ENCODE measurements at places on chromosomes 5 and 9.

DNA sequence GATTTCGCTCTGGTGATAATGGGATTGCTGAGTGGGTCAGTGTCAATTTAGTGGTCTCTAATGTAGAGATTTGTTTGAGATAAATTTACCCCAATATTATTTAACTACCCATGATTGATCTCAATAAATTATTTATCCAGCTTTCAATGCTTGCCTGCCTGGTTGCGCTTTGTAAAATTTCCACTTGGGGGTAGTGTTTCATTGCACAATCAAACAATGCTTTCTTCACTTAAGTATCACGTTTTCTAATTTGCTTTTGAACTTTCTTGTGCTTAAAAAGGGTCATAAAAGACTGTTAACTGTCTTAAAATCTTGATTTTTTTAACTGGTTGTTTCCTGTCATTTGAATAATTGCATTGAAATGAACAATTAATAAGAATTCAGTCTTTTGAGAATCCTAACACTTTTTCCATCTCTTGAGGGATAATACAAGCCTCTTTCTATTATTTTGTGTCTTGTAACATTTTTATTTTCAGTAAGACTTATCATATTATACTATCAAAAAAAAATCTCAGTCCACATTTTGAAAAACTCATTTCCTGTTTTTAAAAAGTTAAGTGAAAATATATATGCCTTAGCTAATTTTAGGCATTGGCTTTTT, 18.7 kb downstream of the HSD17B4 start:
- DNase-seq: no peak
- no peaks in the 10 kb centered on the region for H3K4me1 ChIP-seq
- H3K36me3 ChIP-seq: peaks cover 11% of the 10 kb centered on the region
- no peaks in the 10 kb centered on the region for H3K27me3 ChIP-seq
- H3K4me3 ChIP-seq: no peak overlapping the region

- H3K4me1 ChIP-seq: peaks cover 26% of the 10 kb centered on the region
- peak; percentile 49 for DNase-seq
- no peaks in the 10 kb centered on the region for H3K27me3 ChIP-seq
- no peak overlapping the region for H3K4me3 ChIP-seq
Observed at GRCh38 chr5:160959804-160960203, 107.8 kb upstream of the ATP10B start.

DNA sequence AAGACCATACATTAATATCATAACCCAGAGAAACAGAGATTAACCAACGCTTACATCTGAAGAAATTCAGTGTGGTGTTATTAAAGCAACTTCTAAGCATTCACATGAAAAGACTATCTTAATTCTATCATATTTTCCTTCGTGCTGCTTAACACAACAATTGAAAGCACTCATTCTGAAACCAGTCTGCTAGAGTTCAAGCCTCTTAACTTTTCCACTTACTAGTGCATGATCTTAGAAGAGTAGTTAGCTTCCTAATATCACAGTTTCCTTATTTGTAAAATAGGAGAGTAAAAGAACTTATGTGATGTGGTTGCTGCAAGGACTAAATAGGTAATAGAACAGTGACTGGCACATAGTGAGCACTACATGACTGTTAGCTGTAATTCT, 379.3 kb downstream of the TRIM36 start:
- H3K27ac ChIP-seq: no peak overlapping the region
- H3K27me3 ChIP-seq: no peaks in the 10 kb centered on the region
- no peaks in the 10 kb centered on the region for H3K4me1 ChIP-seq
- DNase-seq: no peak
- no peak overlapping the region for H3K4me3 ChIP-seq

GRCh38 chr9:92764381-92764987, at the start of gene BICD2:
Gene BICD2, minus strand, starts transcription at chr9:92764833. Its CDS starts 89 bp downstream, at chr9:92764744.
- no peak for DNase-seq
- peaks cover 22% of the 10 kb centered on the region for H3K4me1 ChIP-seq
- H3K4me3 ChIP-seq: peak within 1 kb of the TSS; percentile 76
- H3K27ac ChIP-seq: peak within 1 kb of the TSS; percentile 97
- H3K27me3 ChIP-seq: no peaks in the 10 kb centered on the region

GRCh38 chr5:81418606-81419005, 24.7 kb upstream of the ACOT12 start:
- H3K4me1 ChIP-seq: no peaks in the 10 kb centered on the region
- no peak for DNase-seq
- H3K27me3 ChIP-seq: no peaks in the 10 kb centered on the region
- no peak overlapping the region for H3K27ac ChIP-seq
- H3K36me3 ChIP-seq: no peaks in the 10 kb centered on the region

- H3K36me3 ChIP-seq: peaks cover 23% of the 10 kb centered on the region
- H3K4me1 ChIP-seq: no peaks in the 10 kb centered on the region
- H3K4me3 ChIP-seq: no peak overlapping the region
- DNase-seq: no peak
- H3K27ac ChIP-seq: no peak overlapping the region
- H3K27me3 ChIP-seq: no peaks in the 10 kb centered on the region
Observed at GRCh38 chr5:177507596-177508220, 1.9 kb downstream of the DOK3 start.

GRCh38 chr5:83050723-83051340, 26.4 kb downstream of the TMEM167A start:
- H3K4me1 ChIP-seq: no peaks in the 10 kb centered on the region
- no peaks in the 10 kb centered on the region for H3K27me3 ChIP-seq
- H3K27ac ChIP-seq: no peak overlapping the region

DNA sequence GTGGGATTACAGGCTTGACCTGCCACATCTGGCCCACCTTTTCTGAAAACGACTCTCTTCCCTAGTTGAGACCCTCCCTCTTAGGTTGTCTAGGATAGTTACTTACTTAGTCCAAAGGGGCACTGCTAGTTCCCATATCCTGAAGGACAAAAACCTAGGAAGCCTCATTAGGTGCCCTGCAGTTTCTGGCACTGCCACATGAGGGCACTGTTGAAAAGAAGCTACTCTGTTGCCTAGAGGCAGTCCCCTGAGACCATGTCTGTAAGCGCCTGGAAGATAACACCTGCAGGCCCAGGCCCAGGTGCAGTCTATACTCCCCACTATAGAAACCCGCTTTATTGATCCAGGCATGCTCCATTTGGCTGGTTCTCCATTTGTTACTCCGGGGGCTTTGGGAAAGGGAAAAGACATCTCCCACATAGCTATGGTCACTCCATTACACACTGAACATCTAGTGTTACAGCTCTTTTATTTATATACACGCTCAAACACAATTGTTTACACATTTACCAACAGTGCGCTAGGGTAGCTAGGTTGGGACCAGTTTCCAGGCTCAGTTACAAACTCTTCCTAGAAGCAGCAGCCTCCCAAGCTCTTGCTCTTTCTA, 73.4 kb upstream of the PPARGC1B start:
- no peak for DNase-seq
- H3K27me3 ChIP-seq: no peaks in the 10 kb centered on the region
